ENCODE measurements at places on chromosomes 7 and 10.

- no peak for ATAC-seq
These were observed 115.7 kb upstream of the CACNA2D1 start for GRCh38 chr7:82559193-82559805.

GRCh38 chr7:151867912-151868311, 9.0 kb downstream of the PRKAG2 start:
- ATAC-seq, result no peak

DNA sequence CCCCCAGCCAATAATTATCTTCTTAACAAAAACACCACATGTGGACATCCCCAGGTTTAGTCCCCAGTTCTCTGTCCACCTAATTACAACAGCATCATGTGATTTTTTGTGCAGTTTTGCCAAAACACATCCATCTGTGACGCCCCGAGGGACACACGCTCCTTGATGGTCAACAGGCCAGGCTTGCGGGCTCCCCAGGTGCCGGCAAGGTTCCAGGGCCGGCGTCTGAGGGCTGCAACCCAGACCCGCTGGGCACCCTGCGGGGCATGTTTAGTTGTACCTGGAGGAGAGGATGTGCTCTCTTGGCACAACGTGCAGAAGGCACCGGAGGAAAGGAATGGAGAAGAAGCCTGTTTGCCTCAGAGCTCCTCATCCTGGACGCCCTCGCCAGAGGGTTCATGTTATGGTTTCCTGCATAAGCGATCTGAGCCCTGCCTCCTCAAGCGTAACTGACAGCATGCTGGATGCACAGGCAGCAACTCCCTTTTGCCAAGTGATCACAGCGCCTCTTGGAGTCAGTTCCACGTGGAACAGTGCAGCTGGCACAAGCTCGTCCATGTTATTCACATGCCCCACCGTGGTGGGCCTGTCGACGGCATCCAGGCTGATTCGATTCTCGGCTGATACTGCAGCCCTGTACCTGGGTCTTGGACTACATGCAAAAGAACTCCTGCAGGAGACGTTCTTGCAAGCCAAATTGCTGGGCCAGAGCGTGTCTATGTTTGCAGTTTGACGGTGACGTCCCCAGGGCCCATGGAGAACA, 41.6 kb downstream of the JAKMIP3 start:
- no peak for ATAC-seq

DNA sequence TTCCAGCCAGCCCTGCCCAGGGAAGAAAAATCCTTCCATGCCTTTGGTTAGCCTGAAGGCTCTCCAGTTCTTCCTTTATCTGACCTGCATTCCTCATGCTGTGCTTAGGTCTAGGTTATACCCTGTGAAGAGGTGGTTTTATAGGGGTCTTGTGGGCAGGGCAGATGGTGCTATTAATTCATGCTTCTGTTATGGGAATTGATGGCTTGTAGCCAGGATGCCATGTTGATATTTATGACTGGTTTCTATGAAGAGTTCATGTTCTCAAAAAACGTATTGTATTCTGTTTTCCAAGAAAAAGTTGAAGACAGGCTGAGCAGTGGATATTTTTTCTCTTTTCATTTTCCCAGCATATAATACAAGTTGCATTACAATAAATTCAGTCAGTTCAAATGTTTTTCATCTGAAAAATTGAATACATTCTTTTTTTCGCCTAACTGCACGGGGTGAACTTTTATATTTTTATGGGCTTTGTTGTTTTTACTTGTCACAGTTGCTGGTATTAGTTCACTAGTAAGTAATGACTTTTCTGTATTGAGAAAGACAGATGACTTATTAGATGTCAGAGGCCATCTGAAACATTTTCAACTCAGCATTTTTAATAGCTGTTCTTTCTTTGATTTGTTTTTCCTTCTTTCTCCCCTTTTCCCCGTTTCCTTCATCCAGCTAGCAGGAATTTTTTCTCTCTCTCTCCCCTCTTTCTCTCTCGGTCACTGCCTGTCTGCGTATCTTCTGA, 322.8 kb downstream of the LRMDA start:
- no peak for ATAC-seq

DNA sequence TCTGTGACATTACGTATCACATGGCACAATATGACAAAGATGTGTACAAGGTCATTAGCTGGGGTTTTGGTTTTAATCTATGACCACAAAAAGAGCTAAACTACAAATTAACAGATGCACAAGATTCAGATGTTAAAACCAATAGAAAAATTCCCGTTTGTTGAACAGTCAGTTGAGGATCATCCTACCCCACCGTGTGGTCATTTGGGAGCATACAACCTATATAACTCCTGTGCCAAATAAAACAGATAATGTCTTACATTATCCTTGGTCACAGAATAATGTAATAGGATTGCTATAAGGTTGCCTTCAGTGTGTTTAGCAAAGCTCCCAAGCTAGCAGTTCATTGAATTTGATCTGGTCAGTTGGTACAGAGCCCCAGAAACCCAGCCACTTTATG, 28.2 kb downstream of the ASNS start:
- ATAC-seq, result no peak

DNA sequence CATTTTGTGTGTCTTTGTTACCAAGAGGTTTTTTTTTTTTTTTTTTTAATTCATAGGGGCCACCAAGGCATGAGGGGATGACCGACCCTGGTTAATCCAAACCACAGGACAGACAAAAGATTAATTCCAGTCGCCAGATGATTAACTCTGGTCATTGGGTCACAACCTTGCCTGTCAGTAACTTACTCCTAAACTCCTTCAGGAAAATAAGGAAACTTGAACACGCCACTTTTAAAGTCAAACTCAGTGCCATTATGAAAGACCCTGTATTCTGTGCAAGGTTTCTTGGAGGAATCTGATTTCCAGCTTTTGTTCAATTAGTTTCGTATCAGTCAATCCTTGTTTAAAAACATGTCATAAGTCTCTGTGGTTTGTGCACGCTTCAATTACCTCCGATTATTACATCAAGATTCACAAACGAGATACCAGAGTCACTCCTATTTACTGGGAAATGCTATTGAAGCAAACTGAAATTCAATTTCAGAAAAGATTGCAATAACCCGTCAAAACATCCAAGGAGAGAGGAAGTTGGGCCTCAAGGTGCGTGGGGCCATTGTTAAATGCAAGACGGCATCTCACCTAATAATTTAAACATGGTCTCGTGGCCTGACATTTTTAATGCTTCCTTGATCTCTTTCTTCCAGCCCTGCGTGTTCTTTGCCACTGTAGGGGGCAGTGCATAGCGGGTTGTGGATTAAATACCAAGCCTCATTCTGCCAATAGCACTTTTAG, 44.0 kb downstream of the NRP1 start:
- ATAC-seq, result no peak

GRCh38 chr10:3873728-3874461, 88.9 kb upstream of the KLF6 start:
- ATAC-seq, result peak; percentile 78

DNA sequence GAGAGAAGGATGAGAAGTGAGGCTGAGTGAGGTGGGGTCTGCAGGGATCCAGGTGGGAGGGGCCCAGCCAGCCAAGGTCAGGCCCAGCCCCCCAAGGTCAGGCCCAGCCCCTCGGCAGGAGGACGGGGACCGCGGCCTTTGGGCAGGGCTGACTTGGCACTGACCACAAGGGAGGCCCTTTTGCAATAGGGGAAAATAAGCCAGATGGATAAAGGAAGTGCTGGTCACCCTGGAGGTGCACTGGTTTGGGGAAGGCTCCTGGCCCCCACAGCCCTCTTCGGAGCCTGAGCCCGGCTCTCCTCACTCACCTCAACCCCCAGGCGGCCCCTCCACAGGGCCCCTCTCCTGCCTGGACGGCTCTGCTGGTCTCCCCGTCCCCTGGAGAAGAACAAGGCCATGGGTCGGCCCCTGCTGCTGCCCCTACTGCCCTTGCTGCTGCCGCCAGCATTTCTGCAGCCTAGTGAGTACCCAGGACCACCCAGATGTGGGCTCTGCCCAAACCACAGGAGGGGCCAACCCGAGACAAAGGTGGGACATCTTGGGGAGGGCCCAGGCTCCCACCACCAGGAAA, at the start of gene PILRA:
Gene PILRA, plus strand, starts transcription at position 227 of the 571 bp plus-strand sequence. Its CDS starts 170 bp downstream, at position 397.
- ATAC-seq, result no peak

- ATAC-seq, result no peak
These were observed 34.8 kb downstream of the CDH23 start for GRCh38 chr10:71431239-71432100.

- ATAC-seq, result no peak
These were observed 313.3 kb downstream of the FRMD4A start for GRCh38 chr10:14017467-14017866.

- no peak for ATAC-seq
These were observed 8.0 kb downstream of the GRIFIN start for GRCh38 chr7:2468227-2468626.

DNA sequence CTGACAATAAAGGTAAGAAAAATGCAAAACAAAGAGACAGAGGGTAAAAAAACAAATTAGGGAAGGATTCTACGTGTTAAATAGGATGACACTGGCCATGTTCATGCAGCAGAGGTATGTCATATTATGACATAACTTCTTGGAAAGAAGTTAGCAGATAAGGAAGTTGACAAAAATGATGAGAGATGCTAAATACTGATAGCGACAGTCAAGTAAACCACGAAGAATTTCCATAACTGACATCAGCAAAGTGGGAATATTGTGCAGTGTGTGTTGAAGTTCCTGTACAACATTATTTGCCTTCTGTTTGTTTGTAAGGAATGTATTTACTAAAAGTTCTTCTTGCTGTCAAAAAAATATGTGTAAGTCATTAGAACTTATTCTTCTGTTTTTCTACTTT, 29.5 kb downstream of the MDH2 start:
- ATAC-seq, result no peak

All from stimulated activated memory B cell treated with anti-CD40 and anti-IgM and Interleukin-4, amounts not matched to agents 10 μg/mL and 1 μg/mL and 100 μg/mL, for 72 hours (primary cell).